RWPE2 (cell line): ENCODE measurements at places on chromosomes 7 and 10.
A peak's percentile ranks its signal among the peaks of the same experiment; 100 is the strongest.

DNA sequence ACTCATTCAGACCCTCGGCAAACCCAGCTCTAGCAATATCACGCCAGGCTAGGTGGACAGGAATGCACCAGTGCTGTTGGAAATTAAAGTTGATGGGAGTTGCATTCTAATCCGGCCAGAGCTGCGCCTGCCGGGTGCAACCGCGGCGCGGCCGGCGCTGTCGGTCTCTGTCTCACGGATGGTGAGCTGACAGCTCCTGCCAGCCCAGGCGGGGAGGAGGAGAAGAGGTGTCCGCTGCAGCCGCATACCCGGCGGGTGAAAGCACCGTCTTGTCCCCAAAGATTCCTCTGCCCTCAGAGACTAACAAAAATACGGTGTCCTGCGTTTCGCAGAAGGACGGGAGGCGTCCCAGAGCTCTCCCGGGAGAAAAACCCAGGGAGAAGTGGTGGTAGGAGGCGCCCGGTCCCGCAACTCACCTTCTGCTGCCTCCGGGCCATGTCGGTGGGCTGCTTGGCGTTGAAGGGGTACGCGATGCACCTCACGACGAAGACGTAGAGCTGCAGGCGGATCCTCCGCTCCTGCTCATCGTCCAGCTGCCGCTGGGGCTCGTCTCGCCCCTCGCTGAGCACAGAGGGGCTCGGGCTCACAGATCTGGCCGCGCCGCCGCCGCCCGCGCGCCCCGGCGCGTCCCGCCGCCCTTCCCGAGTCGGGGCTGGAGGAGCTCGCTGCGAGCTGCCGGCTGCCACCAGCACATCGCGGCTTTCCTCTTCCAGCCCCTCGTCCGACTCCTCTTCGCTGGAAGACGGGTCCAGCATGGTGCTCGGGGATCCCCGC is 490 bp downstream of the CADPS2 start:
- DNase-seq, result no peak

DNA sequence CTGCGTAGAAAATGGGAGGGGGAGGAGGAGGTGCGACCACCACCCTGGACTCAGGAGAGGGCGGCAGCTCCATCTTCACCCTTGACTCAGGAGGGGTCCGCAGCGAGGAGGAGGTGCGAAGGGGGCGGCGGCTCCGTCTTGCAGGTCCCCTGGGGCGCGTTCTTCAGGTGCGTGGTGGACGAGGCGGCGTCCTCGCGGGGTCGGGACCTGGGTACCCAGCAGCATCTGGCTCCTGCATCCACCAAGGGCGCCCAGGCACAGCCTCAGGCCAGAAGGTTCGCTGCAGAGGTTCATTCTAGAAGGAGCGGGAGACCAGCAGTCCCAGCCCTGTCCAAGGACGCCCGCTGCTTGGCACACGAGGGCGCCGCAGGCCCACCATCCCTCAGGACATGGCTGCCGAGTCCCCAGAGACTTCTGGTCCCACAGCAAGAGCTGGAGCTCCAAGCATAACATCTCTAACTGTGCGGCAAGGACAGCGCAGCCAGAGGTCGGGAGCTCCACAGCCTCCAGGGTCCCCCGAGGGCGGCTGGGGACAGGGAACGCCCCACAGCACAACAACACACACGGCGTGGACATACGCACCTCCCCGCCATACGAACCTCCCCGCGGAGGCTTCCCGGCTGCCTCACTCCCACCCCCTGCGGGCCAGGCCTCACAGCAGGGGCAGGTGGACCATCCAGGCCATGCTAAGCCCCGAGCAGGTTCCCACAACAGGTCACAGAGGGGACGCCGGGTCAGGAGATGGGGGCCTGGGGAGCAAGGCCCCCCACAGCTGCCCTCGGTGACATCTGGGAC is 16.8 kb upstream of the DPYSL4 start:
- no peak for DNase-seq

DNA sequence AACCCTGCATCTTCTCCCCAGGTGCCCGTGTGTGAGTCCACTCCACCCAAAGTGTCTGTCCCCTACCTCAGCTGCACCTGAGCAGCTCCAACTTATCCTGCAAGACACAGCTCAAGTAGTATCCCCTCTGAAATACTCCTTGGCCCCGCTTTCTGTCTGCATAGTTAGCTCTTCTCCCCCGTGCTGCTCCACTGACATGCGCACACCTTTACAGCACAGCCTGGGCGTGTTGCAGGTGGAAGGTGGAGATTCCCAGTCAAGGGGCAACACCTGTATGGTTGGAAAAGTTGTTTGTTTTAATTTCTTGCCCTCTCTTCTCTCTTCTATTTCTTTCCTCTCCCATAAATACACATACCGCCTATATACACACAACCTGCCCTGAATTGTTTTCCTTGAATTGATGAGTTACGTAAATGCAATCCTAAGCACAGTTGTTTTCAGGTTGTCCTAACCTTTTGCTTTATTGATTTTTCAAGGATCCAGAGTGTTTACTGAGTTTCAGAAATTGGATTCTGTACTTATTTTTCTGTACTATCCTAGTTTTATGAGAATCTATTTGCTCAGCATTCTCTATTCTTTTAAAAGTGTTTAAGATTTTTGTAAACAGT is 14.9 kb downstream of the MET start:
- no peak for DNase-seq

GRCh38 chr10:98128802-98129201 is 5.7 kb upstream of the R3HCC1L start:
- DNase-seq, result no peak

- DNase-seq, result no peak
These were observed 103.9 kb upstream of the EFCAB10 start for GRCh38 chr7:105685161-105685560.

GRCh38 chr7:22627136-22627535 is 99.9 kb upstream of the IL6 start:
- no peak for DNase-seq

GRCh38 chr7:74001150-74001494 is 26.9 kb upstream of the ELN start:
- no peak for DNase-seq

GRCh38 chr10:2745666-2746065 is 321.7 kb upstream of the PFKP start:
- no peak for DNase-seq

DNA sequence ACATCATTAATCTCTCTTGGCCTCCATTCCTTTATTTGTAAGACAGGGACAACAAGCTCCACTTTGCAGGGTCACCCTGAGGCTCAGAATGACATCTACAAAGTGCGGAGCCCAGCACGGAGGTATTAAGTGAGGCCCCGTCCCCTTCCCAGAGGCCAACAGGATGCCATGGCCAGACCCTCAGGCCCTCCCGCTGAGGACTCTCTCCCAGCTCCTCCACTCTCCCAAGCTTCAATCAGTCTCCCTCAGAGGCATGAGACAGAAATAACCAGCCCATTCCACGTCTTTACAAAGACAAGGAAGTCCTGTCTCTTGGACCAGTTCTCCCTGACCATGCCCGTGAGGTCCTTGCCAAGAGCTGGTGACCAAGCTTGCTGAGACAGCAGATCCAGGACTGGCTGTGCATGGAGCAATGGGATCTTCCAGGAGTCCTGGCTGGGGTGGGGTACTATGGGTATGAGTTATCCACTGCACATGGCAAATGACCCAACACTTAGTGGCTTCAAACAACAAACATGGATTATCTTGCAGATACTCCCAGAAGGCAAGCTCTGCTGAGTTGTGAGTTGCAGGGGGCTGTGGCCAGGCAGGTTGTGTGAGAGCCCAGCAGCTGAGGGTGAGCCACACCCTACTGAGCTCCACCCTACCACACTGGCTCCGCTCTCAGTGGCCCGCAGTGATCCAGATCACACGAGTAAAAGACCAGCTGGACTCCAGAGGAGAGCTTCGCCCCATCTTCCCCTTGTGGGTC is 4.3 kb upstream of the PPIF start:
- DNase-seq, result peak; percentile 47

DNA sequence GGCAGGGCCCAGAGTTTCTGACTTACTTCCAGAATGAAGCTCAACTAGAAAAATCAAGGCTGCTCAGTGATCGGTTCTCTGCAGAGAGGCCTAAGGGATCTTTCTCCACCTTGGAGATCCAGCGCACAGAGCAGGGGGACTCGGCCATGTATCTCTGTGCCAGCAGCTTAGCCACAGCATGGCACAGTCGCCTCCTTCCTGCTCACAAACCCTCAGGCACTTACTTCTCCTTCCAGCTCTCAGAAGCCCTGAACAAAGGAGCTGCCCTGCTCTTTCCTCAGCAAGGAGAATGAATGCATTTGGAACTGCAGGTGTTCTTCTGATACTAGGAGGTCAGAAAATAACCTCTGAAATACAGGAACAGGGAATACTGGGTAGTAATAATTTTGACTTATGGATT is 219.7 kb upstream of the PRSS1 start:
- no peak for DNase-seq

GRCh38 chr10:51832652-51833383 is 133.4 kb upstream of the CSTF2T start:
- DNase-seq, result no peak

- DNase-seq, result no peak
These were observed 236.5 kb downstream of the RELN start for GRCh38 chr7:103752995-103753394.

- no peak for DNase-seq
These were observed 821 bp downstream of the SLC35B4 start for GRCh38 chr7:134315679-134316538.

DNA sequence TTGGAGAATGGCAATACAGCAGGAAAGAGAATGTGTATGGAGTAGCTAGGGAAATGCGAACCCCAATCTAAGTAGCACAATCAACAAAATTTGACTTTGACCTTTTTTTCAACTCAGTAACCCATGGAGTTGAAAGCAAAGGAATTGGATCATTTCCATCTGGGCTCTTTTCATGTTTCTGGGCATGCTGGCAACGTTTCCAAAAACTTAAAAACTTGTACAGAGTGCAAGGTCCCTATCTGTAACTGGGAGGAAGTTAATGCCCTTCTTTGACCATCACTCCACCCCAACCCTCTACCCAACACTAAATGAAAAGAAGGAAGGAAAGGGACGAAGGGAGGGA is 1.3 kb upstream of the HIBADH start:
- no peak for DNase-seq

DNA sequence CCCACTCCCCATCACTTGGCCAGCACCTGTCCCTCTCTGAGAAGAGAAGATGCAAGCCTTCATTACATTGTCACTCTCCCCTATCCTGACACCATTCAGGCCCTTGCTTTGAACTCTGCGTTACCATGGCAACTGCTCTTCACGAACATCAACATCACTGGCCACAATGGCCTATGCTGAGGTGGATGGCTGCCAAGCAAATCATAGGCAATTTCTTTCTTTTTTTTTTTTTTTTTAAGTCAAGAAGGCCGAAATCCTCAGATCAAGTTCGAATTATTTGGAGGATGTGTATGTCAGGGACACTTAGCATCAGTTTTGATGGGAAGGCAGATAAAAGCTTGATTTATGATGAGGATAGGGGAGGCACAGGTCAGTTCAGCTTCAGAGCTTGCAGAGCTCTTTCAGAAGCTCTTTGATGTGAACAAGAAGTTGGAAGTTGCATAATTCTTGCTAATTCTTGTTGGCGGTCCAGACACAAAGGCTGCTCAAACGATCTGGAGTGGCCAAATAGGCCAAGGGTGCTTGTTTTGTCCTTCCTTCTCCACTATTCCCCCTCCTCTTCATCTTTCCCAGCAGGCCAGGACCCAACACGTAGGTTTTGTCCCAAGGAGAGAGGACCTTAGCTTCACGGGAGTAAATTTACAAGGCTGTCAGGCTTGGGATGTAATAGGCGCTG is 179.9 kb upstream of the NPVF start:
- DNase-seq, result no peak

GRCh38 chr7:75702515-75702914 is 36.2 kb downstream of the HIP1 start:
- no peak for DNase-seq

GRCh38 chr7:151311294-151311864 is 30.2 kb upstream of the NUB1 start:
- no peak for DNase-seq

GRCh38 chr7:28017372-28017771 is 163.2 kb downstream of the JAZF1 start:
- DNase-seq, result no peak

DNA sequence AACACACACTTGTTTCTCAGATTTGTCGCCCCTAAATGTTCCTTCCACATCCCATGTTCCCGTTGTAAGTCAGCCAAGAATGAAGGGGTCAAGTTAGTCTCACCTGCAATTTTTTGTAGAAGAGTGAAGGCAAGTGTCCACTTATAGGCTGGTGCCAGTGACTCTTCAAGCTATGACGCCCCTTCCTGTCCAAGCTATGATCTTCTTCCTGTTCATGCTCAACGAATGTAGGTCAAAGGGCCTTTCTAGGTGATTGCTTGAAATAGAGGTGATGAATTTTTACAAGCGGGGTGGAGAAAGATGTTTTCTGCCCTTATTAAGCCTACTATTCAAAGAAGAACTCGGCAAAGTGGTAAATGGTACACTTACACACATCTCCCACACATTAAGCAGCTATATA is 41.0 kb downstream of the CDK1 start:
- no peak for DNase-seq

- DNase-seq, result no peak
These were observed 427.1 kb upstream of the GALNT17 start for GRCh38 chr7:70704831-70705346.

DNA sequence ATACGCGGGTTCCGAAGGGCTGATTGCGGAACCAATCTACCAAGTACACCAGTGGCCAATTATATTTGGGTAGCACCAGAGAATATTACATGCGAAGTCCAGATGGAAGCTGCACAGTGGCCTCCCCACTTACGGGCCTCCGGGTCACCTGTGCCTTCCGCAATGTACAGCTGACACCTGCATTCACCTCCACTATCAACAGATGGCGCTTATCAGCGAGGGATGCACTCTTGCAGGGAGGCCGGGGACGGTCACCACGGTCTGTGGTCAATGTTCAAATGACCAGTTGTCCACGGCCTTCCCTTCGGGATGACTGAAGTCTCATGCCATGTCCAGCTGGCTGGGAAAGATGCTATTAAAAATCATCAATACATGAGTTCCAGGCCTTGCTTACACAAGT is 47.6 kb downstream of the SLIT1 start:
- DNase-seq, result no peak

DNA sequence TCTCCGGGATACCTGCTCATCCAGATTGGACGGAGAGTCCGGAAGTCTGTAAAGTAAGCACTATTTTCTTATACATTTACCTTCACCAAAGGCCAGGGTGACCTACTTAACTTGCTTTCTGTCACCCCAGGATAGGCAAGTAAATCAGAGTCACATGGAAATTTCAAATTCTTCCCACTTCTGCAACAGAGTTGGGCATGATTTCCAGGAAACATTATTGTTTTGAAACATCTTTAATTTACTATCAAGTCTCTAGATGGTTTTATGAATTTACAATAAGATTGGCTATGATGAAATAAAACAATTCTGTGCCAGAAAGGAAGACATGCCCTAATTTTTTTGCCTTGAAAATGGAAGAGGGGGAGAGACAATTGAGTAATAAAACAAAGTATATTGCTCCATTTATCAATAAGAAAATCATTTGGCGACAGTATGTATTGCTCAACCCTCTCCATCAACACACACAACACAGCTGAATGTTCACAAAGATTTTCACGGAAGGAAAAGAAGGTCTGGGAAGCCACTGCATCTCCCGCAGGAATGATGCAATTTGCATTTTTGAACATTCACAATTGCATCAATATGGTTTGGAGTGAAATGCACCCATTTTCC is 702.8 kb downstream of the PARD3 start:
- DNase-seq, result no peak
